ENCODE measurements at places on chromosomes 7 and 10.

- DNase-seq, result no peak
Observed at GRCh38 chr10:63331586-63331985, 134.2 kb downstream of the JMJD1C start.

DNA sequence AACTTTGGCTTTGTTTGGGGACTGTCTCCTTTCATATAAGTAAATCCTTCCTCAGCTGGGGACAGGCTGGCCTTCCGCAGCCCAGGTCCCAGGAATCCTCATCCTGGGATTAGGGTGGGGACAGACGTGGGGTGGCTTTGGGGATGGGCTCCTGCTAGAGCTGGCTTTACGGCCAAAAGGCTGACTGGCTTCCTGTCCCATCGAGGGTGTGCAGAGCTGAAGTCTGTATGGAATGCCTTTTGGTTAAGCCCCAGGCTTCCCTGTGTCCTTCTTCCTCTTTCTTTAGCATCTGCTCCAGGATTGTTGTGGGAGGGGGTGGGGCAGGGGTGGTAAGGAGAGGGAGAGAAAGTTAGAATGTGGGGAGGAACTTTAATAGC lies 59.4 kb upstream of the AQP1 start:
- no peak for DNase-seq

DNA sequence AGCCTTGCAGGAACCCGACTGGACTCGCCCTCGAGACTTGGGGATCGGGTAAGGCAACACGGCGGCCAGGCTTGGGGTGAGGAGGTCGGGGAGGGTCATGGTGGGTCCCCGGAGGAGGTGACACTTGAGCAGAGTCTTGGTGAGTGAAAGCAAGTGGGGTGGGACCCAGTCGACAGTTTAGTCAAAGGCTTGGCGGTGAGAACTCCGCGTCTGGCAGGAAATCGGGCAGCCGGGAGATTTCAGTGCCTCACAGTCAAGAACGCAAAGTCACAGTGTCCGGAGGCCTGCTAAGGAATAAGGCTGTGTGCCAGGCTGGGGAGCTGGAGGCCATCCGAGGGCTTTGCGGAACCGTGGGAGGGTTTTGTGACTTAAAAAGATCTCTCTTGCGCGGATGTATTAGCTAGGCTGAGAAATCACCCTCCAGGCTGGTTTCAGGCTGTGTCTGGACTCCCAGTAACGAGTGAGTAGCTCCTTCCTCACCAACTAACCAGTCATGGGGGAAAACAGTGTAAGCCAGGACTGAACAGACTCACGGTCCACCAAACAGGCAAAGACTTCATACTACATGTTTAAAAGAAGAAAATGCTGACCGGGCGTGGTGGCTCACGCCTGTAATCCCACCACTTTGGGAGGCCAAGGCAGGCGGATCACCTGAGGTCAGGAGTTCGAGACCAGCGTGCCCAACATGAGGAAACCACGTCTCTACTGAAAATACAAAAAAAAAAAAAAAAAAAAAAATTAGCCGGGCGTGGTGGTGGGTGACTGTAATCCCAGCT lies 613 bp downstream of the AP5Z1 start:
- no peak for DNase-seq

- DNase-seq, result no peak
Observed at GRCh38 chr10:42961796-42962109, 115.1 kb upstream of the RET start.

GRCh38 chr7:98240961-98241673 lies 10.9 kb downstream of the TECPR1 start:
- no peak for DNase-seq

GRCh38 chr7:69781412-69781846 lies 183.2 kb downstream of the AUTS2 start:
- DNase-seq, result no peak

DNA sequence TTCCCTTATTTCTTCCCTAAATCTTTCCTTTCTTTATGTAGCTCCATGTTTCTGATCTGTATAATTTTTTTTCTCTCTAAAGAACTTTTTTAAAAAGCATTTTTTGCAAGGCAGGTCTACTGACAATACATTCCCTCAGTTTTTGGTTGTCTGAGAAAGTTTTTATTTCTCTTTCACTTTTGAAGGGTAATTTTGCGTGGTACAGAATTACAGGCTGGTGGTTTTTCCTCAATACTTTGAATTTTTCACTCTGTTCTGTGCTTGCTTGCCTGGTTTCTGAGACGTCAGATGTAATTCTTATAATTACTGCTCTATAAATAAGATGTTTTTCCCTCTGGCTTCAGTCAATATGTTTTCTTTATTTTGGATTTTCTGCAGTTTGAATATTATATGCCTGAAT lies 205.4 kb upstream of the VSTM2A start:
- no peak for DNase-seq

GRCh38 chr7:78197447-78197846 lies 398.9 kb downstream of the PHTF2 start:
- DNase-seq, result no peak

DNA sequence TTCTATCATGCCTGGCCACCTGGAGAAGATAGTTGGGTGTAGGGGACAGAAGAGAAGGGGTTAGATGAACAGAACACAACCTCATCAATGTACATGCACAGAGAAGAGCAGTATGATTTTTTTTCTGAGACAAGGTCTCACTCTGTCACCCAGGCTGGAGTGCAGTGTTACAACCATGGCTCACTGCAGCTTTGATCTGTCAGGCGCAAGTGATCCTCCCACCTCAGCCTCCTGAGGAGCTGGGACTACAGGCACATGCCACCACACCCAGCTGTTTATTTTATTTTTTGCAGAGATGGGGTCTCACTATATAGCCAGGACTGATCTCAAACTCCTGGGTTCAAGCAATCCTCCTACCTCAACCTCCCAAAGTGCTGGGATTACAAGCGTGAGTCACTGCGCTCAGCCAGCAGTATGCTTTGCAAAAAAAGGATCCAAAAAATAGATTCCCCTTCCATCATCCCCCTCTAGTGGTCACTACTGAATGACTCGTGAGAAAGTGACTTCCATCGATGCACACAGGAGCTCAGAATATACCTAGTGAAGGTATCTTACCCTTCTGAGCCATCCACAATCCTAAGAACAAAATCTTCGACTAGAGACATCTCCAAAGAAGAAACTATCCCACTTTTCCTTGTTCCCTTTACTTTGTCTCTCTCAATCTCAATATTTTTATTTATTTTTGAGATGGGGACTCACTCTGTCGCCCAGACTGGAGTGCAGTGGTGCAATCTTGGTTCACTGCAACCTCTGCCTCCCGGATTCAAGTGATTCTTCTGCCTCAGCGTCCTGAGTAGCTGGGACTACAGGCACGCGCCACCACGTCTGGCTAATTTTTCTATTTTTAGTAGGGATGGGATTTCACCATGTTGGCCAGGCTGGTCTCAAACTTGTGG lies 21.0 kb downstream of the ZCWPW1 start:
- no peak for DNase-seq

DNA sequence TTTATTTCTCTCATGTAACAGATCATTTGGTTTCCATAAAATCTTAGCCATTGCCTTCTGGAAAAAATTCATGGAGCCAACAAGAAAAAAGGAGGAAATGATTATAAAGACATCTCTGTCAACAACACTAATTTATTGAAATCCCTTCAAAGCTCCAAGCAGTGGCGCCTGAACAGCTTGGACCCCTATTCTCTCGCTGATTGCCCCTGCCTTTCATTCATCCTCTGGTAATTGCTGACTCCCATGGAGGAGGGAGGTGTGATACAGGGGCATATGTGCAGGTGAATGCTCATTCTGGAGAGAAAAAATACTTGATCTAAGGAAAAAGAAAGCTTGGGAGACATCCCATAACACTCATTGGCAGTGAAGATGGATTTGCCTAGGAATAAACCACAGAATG lies 345.5 kb downstream of the FGFR2 start:
- DNase-seq, result no peak

- DNase-seq, result no peak
Observed at GRCh38 chr10:28400681-28401080, 97.8 kb upstream of the MPP7 start.

- no peak for DNase-seq
Observed at GRCh38 chr7:68547799-68548198, 1050.5 kb upstream of the AUTS2 start.

DNA sequence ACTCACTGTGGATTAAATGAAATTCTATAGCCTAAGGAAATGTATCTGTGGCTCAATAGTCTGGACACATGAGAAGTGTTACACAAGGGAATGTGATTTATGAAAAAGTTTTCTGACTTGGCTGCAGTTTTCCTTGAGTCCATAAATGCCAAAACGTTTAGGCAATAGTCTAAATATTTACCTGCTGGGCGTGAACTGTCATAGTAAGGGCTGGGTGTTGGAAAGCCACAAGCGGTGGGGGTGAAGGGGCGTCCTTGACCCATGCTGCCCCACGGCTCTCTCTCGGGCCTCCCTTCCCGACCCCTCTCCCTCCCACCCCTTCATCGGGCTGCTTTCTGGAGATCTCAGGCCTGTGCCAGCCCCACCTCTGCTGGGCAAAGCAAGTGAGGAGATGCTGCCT lies 223.7 kb downstream of the BUB3 start:
- DNase-seq, result no peak

DNA sequence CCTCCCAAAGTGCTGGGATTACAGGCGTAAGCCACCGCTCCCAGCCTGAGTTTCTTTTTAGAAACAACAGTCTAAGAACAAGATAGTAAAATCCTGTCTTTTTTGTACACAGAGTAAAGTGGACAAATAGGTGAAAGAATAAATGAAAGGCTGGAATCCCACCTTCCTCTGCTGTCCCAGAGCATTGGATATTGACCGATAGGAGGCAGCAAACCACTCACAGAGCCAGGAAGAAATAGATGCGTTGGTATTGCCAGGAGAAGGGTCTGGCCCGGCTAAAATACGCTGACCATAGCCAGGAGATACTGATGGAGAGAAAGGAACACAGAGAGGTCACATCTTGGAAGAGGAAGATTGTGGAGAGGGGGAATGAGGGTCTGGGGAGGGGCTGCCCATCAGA lies 11.4 kb upstream of the ZNF12 start:
- no peak for DNase-seq

- no peak for DNase-seq
Observed at GRCh38 chr7:44045226-44046014, 918 bp downstream of the DBNL start.

DNA sequence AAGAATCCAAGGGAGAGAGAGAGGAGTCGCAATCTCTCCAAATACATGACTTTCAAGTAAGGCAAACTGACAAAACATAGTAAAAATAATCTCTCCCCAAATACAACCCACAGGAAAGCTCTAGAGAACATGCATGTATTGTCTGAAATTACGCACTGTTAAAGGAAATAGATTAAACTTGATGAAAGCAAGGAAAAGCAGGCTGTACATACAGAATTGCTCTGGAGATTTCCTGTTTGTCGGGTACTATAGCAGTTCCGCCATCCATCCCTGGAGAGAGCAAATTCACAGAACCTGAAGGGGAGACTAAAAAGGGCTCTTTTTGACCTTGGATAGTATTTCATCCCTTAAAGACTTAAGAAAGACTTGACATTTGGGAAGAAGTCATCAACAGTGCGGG lies 170.2 kb upstream of the BET1 start:
- DNase-seq, result no peak

- DNase-seq, result no peak
Observed at GRCh38 chr7:31663072-31663471, 23.9 kb upstream of the PPP1R17 start.

Measured in GM12864 (cell line).